ENCODE measurements at places on chromosomes 11 and 22.

DNA sequence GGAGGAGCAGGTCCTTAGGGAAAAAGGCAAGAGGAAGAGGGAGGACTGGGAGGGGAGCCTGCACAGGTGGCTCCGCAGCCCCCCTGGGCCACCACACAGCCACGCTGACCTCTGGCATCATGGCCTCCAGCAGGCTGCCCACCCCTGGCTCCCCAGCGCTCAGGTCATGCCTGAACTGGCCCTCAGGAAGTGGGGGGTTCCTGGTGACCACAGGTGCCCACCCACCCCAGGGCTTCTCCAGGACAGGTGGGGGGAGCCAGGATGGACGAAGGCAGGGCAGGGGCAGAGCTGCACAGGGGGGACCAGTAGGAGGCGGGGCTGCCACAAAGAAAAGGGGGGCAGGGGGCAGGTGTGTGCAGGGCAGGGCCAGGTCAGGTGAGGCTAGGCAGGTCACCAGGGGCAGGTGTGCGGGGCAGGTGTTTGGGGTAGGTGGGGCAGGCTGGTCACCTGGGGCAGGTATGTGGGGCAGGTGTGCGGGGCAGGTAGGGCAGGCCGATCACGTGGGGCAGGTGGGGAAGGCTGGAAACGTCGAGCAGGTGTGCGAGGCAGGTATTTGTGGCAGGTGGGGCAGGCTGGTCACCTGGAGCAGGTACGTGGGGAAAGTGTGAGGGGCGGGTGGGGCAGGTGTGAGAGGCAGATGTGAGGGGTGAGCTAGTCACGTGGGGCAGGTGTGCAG, 997 bp downstream of the DEAF1 start:
- no peak for DNase-seq

DNA sequence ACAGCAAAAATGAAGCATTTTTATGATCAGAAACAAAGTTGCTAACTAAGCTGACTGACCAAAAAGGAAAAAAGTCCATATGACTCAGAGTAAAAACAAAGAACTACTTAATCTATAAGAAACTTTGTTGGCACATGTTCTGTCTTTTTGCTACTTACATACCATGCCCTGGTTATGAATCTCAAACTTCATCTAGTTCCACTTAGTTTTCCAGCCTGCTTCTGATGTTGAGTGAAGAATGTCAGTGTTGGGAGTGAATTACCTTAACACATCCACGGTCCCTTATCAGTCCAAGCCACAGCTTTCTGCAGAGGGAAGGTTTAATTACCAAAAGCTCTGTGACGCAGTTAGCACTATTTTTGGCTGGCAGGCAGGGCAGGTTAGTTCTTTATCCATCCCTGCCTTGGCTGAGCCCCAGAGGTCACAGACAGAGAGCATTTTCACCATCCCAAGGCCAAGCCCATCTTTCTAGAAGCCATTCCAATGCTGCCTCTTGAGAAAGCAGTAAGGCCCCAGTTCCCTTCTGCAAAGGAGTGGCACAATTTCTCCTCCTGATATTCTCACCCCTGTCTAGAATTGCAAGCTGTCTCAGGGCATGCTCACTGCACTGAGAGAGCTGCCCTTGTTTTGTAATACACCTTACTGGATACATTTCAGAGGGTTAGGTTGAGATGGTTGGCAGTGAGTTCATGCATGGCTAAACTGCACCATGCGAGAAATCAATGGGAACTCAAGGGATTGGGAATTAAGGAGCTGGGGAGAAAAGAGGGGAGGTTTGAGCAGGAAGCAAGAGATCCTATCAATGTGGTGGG, 67.1 kb downstream of the SLC1A2 start:
- DNase-seq, result no peak

GRCh38 chr11:68523743-68524142, 63.2 kb downstream of the PPP6R3 start:
- DNase-seq, result no peak

GRCh38 chr11:37984991-37985390, 1387.0 kb upstream of the RAG2 start:
- DNase-seq, result no peak

GRCh38 chr11:122726028-122726427, 70.5 kb downstream of the UBASH3B start:
- DNase-seq, result no peak

GRCh38 chr22:37330200-37331033, 48.1 kb downstream of the CYTH4 start:
- DNase-seq, result no peak

- no peak for DNase-seq
Observed at GRCh38 chr11:71499546-71499945, 27.5 kb upstream of the KRTAP5-7 start.

DNA sequence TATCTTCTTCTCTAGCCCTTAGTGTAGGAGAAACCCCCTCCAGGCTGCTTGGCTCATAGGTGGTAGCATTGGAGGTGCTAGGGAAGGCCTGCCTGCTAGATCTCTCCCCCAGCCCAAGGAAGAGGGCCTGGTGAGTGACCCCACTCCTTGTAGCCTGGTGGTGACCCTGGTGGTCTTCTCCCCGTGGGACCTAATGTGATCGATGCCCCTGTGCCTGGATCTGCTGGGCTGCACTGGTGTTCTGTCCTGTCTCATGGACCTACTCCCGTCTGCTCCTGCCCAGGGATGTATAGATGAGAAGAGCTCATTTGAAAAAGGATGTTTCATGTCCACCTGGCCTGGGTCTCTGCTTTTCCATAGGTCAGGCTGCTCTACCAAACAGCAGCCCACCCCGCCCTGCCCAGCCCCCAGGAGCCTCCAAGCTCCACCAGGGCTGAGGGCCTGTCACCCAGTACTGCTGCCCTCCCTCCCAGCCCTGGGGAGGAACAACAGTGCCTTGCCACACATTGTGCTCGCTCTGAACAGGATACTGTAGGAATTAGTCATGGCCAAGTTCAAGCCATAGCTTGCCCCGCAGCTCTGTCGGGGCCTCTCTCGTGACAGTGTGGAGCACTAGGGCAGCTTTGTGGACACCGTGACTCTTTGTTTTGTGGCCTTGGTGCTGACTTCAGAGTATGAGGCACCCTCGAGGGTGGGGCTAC, 19.7 kb downstream of the SLC37A2 start:
- no peak for DNase-seq

DNA sequence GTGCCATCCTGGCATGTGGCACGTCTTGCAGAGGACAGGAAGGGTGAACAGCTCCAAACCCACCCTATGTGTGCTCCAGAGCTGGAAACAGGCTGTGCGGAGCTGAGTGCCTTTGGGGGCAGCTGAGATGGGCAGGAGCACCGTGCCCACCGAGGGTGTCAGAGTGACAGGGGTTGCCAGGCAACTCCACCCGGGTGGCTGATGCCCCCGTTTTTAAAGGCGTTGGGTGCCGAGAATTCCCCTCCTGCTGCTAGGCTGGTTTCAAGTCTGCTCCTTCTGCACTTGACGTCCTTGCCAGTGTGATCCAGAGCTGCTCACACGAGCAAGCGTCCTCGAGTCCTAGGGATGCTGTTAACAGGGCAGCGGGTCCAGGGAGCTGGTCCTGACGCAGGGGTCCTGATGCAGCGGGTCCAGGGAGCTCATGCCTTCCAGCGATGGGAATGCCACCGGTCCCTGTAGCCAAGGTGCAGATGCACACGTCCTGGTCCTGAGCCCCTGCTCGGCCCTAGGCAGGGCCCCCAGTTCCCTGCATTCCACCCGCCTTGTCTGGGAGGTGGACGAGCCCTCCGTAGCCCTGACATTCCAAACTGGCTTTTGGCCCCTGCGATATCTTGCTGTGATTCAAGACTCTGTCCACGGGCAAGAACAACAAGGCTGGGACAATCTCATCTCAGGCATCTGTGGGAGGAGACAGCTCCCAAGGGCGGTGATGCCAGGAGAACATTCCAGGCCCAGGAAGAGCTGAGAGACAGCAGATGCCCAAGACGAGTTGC, 4.9 kb downstream of the KCNQ1 start:
- DNase-seq, result no peak

- no peak for DNase-seq
Observed at GRCh38 chr11:112195951-112196351, 20.6 kb downstream of the BCO2 start.

DNA sequence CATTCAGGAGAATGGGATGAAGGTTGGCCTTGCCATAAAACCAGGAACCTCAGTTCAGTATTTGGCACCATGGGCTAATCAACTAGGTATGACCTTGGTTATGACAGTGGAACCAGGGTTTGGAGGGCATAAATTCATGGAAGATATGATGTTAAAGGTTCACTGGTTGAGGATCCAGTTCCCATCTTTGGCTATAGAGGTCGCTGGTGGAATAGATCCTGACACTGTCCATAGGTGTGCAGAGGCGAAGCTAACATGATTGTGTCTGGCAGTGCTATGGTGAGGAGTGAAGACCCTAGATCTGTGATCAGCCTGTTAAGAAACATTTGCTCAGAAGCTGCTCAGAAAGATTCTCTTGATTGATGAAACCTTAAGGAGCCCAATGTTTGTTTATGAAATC, 5.7 kb downstream of the NF2 start:
- DNase-seq, result no peak

- DNase-seq, result no peak
Observed at GRCh38 chr11:82775736-82776346, 42.2 kb upstream of the FAM181B start.

DNA sequence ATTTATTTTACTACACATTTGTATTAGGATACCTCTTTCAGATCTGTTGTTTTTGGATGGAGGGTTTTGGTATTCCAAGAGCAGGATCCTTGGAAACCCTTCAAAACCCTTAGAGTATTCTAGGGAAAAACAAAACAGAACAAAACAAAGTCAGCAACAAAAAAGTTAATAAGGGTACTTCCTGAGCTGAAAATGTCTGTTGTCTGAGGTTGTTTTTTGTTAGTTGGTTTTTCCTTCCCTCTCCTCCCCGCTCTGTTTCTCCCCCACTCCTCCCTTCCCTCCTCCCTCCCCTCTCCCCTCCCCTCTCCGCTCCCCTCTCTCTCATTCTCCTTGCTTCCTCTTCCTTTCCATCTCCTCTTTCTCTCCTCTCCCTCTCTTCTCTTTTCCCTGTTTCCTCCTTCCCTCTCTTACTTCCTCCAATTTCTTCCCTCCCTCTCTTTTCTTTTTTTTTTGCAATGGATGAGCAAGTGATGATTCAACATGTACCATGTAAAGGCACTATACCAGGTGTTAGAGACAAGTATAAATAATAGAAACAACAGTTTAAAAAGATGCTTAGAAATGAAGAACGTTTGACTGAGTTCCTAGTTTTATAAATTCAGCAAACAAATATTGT, 160.6 kb downstream of the TMEM135 start:
- no peak for DNase-seq

- no peak for DNase-seq
Observed at GRCh38 chr11:112997857-112998466, 36.7 kb downstream of the NCAM1 start.

GRCh38 chr11:124717786-124718651, 21.7 kb upstream of the NRGN start:
- DNase-seq, result no peak

- no peak for DNase-seq
Observed at GRCh38 chr11:84902445-84902844, 724.7 kb downstream of the DLG2 start.

DNA sequence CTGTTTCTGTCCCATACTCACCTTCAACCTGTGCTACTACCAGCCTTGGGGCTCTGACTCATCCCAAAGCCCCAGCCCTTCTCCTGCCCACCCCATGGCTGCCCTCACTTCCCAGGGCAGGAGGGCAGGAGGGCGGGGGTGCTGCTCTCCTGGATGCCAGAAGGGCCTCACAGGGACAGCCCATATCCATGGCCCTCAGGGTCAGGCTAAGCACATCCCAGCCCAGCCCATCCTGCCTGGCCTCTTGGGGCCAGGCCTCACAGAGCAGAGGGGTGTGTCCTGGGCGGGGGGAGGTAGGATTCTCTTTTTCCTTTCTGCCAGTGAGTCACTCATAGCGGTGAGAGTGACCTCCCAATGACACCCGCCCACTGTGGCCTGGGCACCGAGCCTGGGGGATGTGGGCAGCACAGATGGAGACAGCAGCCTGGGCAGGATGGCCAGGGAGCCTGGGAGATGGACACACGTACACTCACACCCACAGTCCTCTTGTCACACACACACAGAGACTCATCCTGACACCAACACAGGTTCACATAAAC, 2.4 kb downstream of the LTBP3 start:
- DNase-seq, result no peak

GRCh38 chr22:19980766-19981165, 35.9 kb downstream of the ARVCF start:
- no peak for DNase-seq

DNA sequence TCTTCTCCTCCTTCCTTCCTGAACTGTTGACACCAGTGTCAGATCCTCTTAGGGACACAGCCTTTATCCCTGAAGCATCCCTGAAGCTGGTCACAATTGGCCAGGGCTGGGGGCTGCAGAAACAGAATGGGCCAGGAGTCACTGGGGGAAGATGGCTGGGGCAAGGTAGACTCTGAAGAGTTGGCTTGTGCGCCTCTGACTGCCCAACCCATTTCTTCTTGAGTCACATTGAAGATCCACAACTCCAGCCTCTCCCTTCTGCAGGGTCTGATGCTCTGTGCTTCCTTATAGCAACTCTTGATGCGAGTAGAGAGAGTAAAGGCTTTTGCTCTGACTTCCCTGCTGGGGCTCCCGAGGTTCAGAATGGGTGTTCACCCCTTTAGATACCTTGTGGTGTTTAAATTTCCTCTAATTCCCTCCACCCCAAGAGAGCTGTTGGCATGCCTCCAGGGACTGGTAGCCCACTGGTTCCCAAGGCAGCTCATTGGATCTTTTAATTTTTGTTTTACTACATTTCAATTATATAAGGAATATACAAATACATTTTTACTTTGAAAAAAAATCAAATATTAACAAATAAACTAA, 13.4 kb downstream of the PRDM11 start:
- no peak for DNase-seq

DNA sequence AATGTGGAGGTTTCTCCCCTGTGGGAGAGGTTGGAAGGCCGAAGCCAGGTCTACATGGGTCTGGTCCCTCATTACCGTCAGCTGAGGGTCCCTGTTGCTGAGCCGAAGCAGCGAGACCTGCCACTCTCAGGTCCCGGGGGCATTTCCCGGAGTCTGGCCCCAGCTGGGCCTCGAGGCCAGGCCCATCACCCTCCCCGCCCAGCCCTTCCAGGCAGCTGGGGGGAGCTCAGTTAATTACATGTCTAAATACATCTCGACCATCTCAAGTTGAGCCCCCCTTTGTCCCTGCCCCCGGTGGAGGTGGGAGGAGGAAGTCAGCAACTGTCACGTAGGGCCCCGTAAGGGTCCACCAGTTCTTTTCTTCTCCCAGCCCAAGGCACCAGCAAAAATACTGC, 3.6 kb downstream of the CDKN1C start:
- no peak for DNase-seq

DNA sequence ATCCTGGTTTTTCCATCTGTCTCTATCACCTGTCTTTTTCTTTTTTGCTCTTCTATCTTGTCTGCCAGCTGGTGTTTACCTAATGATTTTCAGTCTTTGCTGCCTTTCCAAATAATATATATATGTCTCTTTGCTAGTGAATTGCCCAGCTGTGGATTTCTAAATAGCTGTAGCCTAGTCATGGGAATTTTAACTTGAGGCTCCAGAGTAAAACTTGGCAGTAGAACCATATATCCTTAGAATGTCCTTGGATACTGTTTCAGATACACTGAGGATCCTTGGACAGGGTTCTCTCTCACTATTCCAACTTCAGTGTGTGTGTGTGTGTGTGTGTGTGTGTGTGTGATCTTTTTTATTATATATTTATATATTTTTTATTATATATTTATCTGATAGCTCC, 2285.3 kb downstream of the LRRC4C start:
- no peak for DNase-seq

GRCh38 chr11:72520815-72521214, 86.5 kb upstream of the CLPB start:
- DNase-seq, result no peak

- DNase-seq, result no peak
Observed at GRCh38 chr22:23909296-23909898, 15.2 kb downstream of the MIF start.

GRCh38 chr11:5007561-5007960, 12.9 kb downstream of the OR51L1 start:
- DNase-seq, result no peak

- no peak for DNase-seq
Observed at GRCh38 chr22:47236718-47237117, 474.3 kb downstream of the TBC1D22A start.

All from DMS 273 treated with DMSO at 0.1 percent for 48 hours (cell line).